Stimulated activated effector memory CD8-positive, alpha-beta T cell treated with anti-CD3 and anti-CD28 coated beads, Interleukin-12 subunit alpha, Interleukin-12 subunit beta, amount 100 ng/mL, for 72 hours (primary cell): ENCODE measurements at places on chromosomes 7 and 10.

- no peak for DNase-seq
Observed at GRCh38 chr7:107309296-107309695, 140.5 kb downstream of the HBP1 start.

GRCh38 chr10:8393531-8393930 is 339.0 kb downstream of the GATA3 start:
- DNase-seq, result no peak

DNA sequence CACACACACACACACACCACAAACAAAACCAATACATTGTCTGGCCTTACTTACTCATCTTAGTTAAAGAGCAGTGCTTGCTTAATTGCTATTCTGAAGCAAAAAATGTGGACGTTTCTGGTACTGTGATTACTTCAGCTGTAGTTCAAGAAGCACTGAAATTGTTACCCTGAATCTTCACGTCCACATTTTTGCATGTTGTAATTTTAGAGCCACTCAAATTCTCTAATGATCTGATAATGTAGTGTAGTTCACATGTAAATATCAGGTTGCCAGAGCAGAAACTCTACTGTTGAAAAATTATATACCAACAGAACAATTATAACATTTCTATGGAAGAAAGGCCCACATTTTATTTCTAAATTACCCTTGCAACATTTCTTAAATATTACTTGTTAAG is 1451.1 kb downstream of the GATA3 start:
- DNase-seq, result no peak

GRCh38 chr7:112056409-112056808 is 149.8 kb downstream of the DOCK4 start:
- no peak for DNase-seq

GRCh38 chr7:141709749-141710148 is 1.6 kb downstream of the WEE2 start:
- DNase-seq, result no peak

- DNase-seq, result no peak
Observed at GRCh38 chr7:157687158-157687557, 350.4 kb downstream of the DNAJB6 start.

DNA sequence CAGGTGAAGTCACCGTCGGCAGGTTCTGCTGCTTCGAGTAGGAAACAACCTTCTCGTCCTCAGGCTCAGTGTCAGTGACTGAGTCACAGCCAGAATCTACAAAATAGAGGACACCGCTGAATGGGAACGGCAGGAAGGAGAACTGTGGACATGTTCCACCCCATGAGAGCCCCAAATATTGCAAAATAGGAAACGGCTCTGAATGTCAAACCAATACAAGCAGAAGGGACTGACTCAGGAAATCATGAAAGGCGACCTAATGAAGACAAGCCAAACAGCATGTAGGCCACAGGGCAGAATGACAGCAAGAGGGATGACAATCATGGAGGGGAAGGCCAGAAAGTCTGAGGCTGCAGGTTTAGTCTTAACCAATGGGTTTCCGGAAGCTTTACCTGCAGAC is 63.5 kb downstream of the PIK3AP1 start:
- DNase-seq, result no peak

DNA sequence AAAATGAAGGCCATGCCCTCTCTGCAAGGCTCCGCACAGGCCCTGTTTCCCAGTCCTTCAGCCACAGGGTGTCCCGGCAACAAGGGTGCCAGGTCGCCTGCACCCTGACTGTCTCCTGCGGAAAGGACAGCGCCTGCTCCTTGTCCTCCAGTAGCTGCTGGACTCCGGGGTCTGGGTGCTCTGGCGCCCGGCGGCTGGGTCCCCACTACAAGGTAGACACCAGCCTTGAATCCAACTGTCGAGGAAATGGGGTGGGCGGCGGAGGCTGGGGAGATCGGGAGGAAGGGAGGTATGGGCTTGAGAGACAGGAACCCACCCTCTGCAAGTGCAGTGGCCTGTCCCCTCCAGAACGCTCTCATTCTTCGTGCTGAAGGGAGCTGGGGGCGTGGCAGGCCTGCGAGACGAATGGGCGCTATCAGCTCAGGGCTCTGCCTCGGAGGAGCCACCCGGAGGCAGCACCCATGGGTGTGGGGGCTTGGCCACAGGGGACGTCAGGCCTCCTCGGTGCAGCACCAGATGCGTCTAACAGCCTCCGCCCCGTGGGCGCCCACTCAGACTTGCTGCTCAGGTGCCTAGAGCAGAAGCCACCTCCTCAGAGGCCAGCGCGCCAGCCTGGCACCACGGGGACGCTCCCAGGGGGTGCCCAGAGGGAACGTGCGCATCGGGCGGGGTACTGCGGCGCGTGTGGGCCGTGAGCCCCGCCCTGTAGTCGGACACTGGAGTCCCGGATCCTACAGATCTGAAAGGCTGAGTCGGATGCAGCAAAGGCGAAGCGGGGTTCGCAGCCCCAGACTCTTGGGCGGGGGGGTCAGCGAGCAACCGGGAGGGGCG is 15.6 kb downstream of the ADAM8 start:
- peak; percentile 60 for DNase-seq

DNA sequence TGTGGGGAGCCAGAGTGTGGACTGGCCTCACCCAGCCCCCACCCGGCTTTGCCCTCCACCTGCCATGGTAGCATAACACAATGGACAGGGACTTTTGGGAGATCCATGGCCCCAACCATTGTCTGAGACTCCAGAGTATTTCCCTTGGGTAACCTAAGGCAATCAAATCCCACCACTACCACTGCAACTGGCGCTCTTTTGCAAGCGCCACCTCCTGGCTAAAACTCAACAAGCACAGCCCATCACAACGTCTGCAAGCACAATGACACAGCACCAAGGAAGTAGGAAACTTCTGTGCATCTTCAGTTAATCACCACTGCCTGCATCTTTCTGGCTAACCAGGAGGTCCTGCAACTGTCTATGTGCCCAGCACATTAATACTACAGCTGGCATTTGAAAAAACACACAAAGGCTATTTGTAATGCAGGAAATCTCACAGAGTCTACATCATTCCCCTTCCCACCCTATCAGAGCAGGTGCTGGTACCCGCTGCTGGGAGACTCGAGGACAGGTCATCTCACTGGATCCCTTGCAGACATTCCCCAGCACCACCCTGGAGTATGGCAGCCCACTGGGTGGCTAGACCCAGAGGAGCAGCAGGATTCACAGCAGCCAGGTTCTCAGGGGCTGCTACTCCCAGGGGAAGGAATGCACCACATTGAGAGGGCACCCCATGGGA is 27.7 kb downstream of the ANKRD26 start:
- no peak for DNase-seq

- DNase-seq, result no peak
Observed at GRCh38 chr7:157013602-157014549, 3.4 kb upstream of the MNX1 start.

- no peak for DNase-seq
Observed at GRCh38 chr7:100155553-100156317, 2.8 kb downstream of the TRAPPC14 start.

- DNase-seq, result no peak
Observed at GRCh38 chr10:83184641-83185040, 954.7 kb upstream of the GHITM start.

GRCh38 chr7:47688311-47689100 is 106.6 kb upstream of the TNS3 start:
- DNase-seq, result no peak

DNA sequence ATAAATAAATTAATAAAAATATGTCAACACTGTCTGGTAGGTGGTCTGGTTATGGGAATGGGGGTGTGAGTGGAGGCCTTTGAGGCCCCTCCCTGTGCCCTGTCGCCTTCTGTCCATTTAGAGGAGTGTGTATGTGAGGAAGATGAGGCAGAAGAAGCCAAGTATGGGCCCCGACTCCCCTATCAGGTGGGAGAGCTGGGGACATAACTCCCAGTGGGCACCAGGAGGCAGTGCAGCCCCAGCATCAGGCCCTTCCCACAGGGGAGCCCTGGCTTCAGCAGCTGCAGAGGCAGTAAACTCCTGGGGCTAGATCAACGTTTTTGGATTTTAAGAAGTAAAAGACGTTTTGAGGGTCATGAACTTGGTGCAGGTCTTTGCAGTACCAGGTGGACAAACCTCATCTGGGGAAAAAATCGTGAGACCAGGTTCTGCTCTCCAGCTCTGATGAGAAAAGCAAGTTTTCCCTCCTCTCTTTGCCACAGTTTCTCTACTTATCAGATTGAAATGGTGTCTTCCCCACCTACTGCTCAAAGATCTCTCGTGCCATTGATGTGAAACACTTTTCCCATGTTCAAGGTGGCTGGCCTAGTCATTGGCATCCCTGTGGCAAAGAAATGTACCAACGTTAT is 167.8 kb upstream of the EEPD1 start:
- DNase-seq, result peak; percentile 77

- DNase-seq, result no peak
Observed at GRCh38 chr10:4456776-4457175, 369.2 kb upstream of the AKR1E2 start.

DNA sequence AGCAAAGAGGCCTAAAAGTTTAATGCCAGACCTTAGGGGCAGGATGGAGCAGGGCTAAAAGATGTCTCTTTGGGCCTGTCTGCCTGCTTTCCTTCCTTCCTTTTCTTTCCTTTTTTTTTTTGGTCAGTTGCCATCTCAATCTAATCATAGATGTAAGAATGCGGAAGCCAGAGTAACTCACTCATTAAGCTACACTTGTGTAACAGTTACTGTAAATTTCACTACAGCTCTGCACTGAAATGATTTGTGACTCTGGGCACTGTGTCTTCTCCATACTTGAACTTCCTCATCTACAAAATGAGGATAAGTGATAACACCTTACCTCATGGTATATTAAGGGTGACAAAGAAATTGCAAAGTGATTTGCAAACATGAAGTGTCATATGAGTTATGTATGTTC is 75.5 kb upstream of the AGK start:
- DNase-seq, result no peak

GRCh38 chr10:28125701-28126100 is 126.8 kb upstream of the ODAD2 start:
- DNase-seq, result no peak
